ENCODE measurements at places on chromosomes 13 and 19.

DNA sequence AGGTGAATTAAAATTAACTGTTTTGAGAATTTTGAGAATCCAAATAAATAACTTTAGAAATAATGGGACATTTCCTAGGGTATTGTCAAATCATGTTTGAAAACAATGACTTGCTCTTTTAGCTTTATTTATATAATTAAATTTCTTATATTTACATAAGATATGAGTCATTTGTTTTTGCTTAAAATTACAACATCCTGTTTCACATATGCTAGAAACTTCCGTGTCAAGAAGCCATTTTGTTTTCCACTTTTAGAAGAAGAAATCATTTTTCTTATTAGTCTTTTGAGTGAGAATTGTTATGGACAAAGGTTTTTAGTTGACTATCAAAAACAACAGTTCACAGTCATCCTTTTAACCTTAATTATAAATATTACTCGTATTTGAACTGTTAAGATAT lies 48.2 kb downstream of the DPY19L3 start:
- no peak for DNase-seq

GRCh38 chr19:10152100-10152499 lies 32.4 kb upstream of the EIF3G start:
- peak; percentile 15 for DNase-seq

DNA sequence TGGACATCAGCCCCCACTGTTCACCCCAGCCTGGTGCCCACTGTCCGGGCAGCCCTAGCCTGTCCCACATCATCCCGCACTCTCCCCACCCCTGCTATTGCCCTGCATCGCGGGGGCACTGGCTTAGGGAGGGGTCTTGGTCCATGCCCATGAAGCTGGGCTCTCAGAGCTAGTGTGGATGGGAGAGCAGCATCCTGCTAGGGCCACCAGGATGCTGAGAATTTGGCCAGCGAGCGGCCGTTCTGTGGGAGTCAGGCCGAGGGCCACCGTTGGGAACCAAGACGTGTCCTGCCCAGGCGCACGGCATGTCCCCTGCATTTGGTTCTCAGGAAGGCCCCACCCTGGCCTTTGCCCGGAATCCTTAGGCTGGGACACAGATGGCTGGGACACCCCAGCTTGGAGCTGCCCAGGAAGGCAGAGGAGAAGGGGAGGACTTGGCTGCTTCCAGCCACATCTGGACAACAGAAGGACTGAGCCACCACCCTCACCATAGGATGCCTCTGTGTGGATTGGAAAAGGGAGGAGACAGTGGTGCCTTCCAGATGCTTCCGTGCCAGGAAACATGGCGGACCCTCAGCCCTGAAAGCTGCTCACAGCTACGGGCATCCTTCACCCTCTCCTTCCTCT lies 14.6 kb downstream of the ADGRE5 start:
- no peak for DNase-seq

DNA sequence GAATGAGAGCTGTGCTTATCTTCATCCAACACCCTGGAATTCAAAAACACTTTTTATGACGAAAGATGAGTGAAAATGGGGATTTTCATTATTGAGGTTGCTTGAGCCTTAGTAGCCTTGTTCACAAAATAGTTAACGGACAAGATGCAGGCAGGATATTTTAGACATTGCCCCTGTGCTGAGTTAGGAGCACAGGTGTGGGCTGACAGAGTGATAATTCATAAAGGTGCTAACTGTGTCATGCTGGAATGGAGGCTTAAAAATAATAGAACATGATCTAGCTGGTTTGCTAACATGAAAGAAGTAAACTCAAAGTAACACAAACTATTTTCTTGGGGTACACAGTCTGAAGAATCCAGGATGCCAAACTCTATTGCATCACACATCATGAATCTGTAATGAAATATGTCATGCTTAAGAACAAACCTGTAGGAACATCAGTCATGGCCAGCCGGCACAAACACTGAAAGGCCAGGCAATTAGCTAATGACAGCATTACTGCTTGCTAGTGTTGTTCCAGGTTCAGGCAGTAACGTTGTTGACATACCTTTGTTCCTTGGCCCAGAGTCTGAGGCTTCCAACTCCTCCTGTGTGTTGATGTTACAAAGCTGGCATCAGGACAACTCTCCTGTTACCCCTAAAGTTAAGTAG lies 55.3 kb downstream of the FRY start:
- no peak for DNase-seq

DNA sequence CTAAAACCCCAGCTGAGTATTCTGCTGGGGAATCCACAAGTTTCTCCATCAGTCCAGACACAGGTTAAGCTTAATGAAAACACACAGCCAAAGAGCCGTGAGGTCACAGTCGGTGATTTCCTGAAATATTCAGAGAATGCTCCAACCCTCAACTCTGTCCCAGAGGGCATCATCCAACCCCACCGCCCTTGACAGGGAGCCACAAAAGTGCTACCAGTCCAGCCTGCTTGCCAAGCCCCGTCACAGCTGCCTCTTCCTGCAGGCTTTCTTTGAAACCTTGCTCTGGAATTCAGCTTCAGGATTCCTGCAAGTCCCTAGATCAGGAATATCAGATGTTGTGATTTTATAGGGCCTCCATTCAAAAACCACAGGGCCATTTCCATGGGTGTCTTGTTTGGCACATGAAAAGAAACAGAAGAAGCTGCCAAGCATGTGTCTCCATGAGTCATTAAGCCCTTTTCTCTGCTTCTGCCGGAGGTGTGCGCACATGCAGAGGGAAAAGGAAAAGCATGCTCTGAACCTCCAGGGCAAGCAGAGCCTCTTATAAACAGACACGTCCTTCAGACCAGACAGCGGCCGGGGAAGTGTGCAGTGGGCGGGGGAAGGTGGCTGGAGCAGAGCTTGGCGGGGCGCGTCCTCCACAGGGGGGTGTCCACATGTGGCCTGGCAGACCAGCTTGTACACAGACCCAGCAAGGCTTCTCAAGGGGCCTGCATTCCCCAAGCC lies 164.7 kb downstream of the KATNAL1 start:
- DNase-seq, result peak; percentile 98

DNA sequence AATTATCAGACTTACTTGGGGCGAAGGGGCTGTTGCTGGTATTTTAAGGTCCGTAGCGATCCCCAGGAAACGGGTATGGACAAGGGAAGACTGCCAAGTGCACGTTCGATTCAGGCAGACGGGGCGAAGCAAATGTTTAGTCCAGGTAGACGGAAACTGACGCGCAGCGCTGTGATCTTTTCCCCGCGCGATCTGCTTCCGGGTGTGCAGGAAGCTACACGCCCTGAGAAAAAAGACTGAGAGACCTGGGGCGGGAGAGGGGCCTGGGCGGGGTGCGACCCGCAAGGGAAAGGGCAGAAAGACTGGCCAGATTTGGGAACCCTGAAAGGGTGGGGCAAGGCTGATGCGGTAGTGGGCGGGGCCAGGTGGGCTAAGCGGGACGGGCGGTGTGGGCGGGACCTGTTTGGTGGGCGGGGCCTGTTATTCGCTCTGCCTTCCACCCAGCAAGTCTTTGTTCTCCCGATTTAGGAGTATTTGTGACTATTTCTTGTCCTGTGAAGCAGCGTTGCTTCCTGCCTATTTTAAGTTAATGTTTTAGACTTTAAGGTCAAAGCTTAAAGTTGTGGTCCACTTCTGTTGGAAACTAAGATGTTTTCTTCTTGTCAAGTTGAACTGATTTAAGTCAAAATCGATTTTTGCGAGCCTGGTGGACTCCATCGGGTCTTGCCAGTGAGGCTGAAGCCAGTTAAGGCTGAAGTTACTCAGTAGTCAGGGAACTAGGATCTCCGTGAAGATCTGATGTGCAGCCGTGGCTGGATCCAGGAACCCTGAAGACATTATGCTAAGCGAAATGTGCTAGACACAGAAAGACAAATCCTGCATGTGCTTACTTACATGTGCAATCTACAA lies at the start of gene ZNF836:
Gene ZNF836, minus strand, starts transcription at position 301 of the 849 bp plus-strand sequence. CDS start 3,549 bp downstream, outside the sequence.
- peak; percentile 77 for DNase-seq

DNA sequence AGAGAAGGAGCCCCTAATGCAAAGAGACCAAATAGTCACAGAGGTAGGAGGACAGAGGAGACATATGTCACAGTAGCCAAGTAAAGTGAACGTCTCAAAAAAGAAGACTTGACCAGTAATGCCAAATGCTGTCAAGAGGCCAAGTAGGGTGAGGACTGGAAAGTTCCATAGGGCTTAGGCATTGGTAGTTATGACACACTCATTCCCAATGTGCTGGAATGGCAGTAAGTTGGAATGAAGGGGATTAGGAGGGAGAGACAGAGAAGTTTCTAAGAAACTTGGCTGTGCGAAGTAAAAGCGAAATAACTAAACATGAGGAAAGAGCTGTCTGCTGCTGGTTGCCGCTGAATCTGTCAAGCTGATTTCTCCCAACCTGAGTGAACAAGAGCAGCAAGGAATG lies 14.9 kb upstream of the FRY start:
- DNase-seq, result no peak

- DNase-seq, result no peak
Measured at GRCh38 chr13:33968520-33969507, 150.9 kb downstream of the RFC3 start.

- no peak for DNase-seq
Measured at GRCh38 chr13:86900906-86901305, 770.3 kb upstream of the SLITRK5 start.

GRCh38 chr19:33780251-33780650 lies 16.4 kb upstream of the KCTD15 start:
- no peak for DNase-seq

DNA sequence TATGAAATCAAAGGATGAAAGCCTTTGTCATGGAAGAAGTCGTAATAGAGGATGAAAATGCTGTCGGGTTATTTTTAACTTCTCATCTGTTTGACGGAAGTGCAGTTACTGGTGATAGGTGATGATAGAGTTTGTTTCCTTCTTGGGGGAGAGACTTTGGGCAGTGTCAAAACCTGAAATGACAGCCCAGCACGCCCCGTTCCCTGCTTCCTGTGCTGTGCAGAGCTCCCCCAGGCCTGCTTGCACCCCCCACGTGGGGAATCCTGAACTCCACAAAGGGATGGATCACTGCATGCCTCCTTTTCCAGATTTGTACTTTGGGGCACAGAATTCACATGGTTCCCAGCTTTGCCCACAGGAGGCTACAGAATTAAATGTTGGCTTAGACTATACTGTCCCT lies 102.7 kb downstream of the ATP11A start:
- DNase-seq, result no peak

- DNase-seq, result no peak
Measured at GRCh38 chr13:59279028-59279427, 884.7 kb downstream of the DIAPH3 start.

- no peak for DNase-seq
Measured at GRCh38 chr19:5104871-5105351, 136.0 kb downstream of the KDM4B start.

DNA sequence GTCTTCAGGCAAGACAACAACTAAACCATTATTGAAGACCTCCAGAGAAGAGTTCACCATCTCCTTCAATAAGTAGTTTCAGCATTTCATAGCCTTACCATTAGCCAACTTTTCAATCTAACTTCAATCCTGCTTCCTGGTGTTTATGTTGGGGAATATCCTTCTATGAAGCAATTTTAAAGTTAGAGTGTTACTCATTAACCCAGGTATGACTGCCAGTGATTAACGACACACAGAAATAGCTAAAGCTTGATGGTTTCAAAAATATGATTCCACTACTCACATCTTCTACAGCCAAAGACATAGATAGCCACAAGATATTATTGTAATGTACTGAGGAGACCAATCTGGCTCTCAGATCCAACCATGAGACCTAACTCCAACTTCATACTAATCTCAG lies 403.2 kb downstream of the EFNB2 start:
- DNase-seq, result no peak

- peak; percentile 67 for DNase-seq
Measured at GRCh38 chr13:24038405-24038804, 122.1 kb upstream of the SPATA13 start.

GRCh38 chr13:64272681-64273080 lies 2857.0 kb upstream of the PCDH20 start:
- no peak for DNase-seq

GRCh38 chr19:38989066-38989605 lies 13.6 kb upstream of the FBXO17 start:
- no peak for DNase-seq

GRCh38 chr13:112616586-112617362 lies 28.8 kb upstream of the TUBGCP3 start:
- DNase-seq, result peak; percentile 65

DNA sequence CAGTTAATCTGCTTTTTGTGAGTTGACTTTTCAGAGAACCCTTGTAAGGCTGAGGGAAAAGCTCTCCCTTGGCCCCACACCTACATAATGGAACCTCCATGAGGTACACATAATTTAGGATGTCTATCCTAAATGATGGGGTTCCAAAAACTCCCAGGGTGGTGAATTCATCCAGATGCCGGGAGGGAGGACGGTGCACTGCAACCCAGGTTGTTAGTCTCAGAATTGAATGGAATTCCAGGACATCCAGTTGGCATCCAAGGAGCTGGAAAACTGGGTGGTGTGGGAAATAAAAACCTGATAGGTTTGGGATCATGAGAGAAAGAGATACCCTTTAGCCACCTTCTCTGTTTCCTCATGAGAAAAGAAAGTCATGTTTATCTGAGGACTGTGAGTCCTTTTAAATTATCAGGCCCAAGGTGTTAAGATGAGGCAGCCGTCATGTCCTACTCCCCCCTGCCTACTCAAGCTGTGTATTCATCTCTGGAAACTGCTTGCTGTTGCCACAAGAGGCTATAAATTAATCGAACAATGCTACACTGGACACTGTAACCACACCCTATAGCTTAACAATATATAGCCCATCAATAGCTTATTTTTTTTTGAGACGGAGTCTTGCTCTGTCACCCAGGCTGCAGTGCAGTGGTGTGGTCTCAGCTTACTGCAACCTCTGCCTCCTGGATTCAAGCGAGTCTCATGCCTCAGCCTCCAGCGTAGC lies 49.5 kb downstream of the C13orf46 start:
- no peak for DNase-seq

All from COLO829 (cell line).